ENCODE measurements at places on chromosomes 3 and 15. TPM values are rescaled to one million over a fixed set of nuclear protein-coding genes. Genes with fewer than 3 reads are reported as not detected.

Gene KBTBD13
- not detected for total RNA-seq

Gene CYP1A2
- total RNA-seq, result not detected

Gene NOX5
- not detected for total RNA-seq

Gene SHF
- 1.3 TPM for total RNA-seq

Gene SOX14
- total RNA-seq, result not detected

Gene TTLL13
- total RNA-seq, result not detected

Gene MEIS2
- total RNA-seq, result 25.4 TPM

Gene CX3CR1
- total RNA-seq, result 0.15 TPM

Gene TFDP2
- 25.6 TPM for total RNA-seq

Gene GOLGA6L4
- 0.59 TPM for total RNA-seq

Gene MCCC1
- 11.9 TPM for total RNA-seq

Gene NRROS
- under 0.01 TPM for total RNA-seq

Gene ZBTB47
- 12.8 TPM for total RNA-seq

Gene GMPPB
- total RNA-seq, result 50.3 TPM

Gene AGTR1
- total RNA-seq, result 2.8 TPM

Gene GHSR
- not detected for total RNA-seq

Gene CCDC174
- 4.8 TPM for total RNA-seq

Gene SLC51B
- total RNA-seq, result not detected

Gene SERINC4
- 0.15 TPM for total RNA-seq

Gene SEMA3F
- total RNA-seq, result 40.2 TPM

Gene OR4F15
- total RNA-seq, result not detected

Gene ISG20
- total RNA-seq, result 5.1 TPM

Gene FEZF2
- not detected for total RNA-seq

Gene REC114
- not detected for total RNA-seq

Gene IFT57
- 33.1 TPM for total RNA-seq

Gene BFSP2
- not detected for total RNA-seq

Gene SI
- total RNA-seq, result not detected

Gene CADPS
- 0.50 TPM for total RNA-seq

Gene CPLX3
- not detected for total RNA-seq

Gene ISL2
- 1.6 TPM for total RNA-seq

Gene GOLGA8M
- not detected for total RNA-seq

Data from bronchus fibroblast of lung (primary cell).